ENCODE measurements at places on chromosomes 6 and 20.
A peak's percentile ranks its signal among the peaks of the same experiment; 100 is the strongest.

GRCh38 chr20:53890443-53891305, 179.7 kb downstream of the BCAS1 start:
- peak; percentile 45 for DNase-seq

DNA sequence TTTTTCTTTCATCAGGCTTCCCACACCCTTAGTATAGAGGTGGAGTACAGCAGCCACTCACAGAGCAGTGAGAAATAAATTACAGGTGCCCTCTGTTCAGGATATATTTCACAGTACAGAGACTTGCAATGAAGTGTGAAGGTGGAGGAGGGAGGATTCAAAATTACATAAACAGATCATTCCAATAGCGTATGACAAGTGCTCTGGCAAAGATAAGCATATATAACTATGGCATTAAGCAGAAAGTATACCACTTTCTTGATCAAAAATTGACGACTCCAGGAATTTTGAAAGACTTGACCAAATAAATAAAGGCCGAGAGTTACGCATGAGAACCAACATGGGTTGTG, 108.7 kb downstream of the GPX5 start:
- DNase-seq: no peak

DNA sequence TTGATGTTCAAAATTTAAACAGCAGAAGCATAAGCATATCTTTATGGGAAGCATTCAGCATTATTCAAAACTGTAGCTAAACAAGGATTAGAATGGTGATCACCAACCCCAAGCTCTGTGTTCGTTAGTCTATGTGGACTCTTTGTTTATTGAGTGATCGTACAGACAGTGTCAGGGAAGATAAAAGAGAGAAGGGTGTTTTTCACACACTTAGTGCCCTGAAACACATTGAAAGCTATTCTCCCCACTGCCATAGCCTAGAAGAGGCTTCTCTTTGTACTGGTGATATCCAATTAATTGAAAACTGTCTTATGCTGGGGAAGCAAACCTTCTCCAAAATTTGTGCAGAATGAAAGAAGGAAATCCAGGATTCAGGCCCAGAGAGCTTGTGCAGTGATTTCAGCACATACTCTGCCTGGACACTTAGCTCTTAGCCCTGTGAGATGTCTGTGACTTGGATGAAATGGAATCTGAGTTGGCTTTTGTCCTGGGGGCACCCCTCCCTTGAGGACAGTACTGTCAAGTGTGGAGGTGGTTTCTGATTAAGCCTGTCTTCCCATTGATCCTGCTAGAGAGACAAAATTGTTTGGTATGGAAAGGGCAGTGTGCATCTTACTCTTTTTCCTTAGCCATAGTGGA, 125.7 kb upstream of the MTHFD1L start:
- no peak for DNase-seq

- DNase-seq: no peak
These were observed 419.9 kb downstream of the QKI start for GRCh38 chr6:163834226-163834970.

DNA sequence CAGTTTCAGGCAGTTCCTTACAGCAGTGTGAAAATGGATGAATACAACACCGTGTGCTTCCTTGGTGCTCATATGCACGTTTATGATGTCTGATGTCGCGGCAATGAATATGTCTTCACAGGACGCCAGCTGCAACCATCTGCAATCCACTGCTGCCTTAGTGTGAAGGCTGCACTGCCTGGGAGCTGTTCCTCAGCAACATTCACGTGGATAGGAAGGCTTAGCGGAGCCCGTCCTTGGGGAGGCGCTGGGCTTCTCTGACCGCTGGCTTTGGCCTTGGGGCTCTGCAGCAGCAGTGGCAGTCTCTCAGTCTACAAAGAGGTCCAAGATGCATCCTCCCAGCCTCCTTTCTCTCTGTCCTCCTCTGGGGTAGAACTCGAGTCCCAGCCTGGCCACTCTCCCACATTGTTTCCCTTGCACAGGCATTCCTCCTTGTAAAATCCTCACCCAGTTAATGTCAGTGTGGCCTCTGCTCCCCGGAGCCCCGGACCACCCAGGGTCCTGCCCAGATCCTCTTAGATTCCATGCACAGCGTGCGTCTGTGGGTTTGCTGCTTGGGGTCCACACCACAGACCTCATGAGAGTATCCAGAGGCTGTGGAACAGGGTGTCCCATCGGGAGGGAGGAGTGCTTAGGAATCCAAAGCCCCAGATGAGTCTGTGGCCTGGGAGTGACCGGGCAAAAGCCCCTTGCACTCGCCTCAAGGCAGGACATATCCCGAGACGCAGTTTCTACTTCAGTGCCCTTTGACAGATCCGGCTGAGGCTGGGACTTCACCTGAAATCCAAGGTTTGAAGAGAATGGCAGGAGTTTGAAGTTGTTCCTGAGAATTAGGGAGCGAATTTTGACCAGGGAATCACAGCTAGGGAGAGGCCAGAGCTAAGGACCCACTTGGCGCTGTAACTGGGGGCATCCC, 181.3 kb downstream of the THBS2 start:
- no peak for DNase-seq

DNA sequence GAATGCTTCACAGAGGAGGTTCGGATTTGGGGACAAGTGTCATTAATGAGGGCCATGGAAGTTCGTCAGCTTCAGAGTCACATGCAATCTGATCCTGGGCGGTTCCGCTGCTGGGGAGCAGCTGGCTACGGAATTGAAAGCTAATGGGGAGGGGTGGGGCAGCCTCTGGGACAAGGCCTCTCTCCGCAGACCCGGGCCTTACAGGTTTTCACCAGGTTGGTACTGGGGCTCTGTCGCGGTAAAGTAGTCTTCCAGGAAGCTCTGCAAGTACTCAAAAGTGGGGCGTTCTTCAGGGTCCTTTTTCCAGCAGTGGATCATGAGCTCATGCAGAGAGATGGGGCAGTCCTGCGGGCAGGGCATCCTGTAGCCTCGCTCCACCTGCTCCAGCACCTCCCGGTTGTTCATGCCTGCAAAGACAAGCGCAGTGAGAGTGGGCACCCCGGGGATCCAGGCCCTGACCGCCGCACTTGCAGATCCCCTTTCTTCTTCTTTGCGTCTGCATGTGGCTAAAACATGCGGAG, 55.9 kb upstream of the TRAF3IP2 start:
- DNase-seq: no peak

GRCh38 chr6:106156863-106157262, 70.7 kb downstream of the PRDM1 start:
- DNase-seq: no peak

GRCh38 chr6:37102299-37103168, 67.4 kb upstream of the PIM1 start:
- DNase-seq: peak; percentile 98

GRCh38 chr6:151004383-151005024, 139.0 kb downstream of the MTHFD1L start:
- peak; percentile 96 for DNase-seq

- DNase-seq: peak; percentile 97
These were observed 176.3 kb upstream of the CDYL start for GRCh38 chr6:4599924-4600323.

DNA sequence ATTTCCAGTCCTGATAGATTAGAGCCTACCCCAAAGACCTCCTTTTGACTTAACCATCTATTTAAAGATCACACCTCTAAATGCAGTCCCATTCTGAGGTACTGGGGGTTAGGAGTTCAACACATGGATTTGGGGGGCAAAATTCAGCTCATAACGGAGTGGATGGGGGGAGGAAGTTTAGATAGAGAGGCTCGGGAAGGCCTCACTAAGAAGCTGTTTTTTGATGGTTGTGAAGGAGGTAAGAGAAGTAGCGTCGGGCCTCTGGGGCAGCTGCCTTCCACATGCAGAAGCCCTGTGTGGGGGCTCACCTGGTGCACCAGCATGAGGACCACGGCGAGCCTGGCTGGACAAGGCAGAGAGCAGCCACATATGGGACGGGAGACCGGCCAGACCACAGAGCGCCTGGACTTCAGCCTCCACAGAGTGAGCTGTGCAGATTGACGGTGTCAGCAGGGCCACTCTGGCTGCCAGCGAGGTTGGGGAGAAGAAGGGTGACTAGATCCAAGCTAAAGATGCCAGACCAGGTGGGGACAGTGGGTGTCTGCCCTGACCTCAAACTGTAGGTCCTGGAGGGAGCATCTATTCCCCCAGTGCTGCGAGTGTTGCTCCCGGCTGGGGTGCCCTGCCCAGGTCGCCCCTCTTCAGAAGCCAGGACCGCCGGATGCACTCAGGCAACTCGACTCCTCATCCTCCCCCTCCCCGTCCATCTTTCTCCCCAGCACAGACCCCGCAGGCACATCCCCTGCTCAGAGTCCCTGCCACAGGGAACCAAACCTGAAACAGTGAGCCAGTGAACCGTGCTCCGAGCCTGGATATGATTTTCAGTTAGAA, 5.1 kb upstream of the SYNJ2 start:
- no peak for DNase-seq

DNA sequence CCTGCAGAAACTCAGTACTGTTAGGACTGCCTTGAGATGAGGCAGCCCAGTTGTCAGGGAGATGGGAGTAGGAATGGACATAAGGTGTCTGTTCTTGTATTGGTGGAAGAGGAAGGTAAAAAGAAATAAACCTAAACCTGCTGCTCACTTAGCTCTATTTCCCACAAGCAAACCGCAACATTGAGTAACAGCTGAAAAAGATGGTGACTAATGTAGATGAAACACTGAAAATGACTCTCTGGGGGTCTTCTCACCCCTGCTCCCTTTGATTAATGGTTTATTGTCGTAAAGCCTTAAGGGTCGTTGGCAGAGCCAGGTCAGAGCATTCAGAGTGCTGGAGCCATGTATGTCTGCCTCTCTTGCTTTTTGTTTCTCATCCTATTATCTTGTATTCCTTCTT, 87.5 kb downstream of the FOXO3 start:
- no peak for DNase-seq

GRCh38 chr6:21741221-21742109, 147.9 kb downstream of the SOX4 start:
- DNase-seq: no peak

GRCh38 chr6:38239719-38240451, 399.8 kb downstream of the BTBD9 start:
- DNase-seq: peak; percentile 44

DNA sequence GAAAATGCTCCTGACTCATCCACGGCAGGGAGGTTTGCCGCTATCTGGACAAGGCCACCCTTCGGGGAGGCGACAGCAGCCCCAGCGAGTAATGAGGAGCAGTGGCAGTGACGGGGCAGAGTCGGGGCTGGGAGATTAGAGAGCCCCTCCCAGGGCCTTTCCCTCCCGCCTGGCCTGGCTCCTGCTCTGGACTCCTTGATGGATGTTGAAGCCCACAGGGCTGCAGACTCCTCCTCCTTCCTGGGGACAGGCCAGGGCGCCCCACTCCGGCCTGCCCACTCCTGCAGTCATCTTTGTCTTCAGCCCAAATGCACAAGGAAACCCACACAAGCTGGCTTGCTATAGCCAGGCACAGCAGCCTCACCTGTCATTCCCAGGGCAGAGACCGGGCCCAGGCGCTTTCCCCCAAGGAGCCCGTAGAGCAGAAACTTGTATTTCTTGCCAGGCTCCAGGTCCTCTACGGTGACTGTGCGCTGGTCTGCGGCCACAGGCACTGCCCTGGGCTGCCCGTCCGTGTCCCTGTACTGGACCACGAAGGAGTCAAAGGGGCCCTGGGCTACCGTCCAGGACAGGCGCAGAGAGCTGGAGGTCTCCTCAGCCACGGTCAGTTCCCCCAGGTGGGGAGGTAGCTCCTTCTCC, 7.7 kb downstream of the CYP21A2 start:
- DNase-seq: peak; percentile 9

GRCh38 chr20:4470375-4470774, 251.3 kb upstream of the PRND start:
- peak; percentile 23 for DNase-seq

DNA sequence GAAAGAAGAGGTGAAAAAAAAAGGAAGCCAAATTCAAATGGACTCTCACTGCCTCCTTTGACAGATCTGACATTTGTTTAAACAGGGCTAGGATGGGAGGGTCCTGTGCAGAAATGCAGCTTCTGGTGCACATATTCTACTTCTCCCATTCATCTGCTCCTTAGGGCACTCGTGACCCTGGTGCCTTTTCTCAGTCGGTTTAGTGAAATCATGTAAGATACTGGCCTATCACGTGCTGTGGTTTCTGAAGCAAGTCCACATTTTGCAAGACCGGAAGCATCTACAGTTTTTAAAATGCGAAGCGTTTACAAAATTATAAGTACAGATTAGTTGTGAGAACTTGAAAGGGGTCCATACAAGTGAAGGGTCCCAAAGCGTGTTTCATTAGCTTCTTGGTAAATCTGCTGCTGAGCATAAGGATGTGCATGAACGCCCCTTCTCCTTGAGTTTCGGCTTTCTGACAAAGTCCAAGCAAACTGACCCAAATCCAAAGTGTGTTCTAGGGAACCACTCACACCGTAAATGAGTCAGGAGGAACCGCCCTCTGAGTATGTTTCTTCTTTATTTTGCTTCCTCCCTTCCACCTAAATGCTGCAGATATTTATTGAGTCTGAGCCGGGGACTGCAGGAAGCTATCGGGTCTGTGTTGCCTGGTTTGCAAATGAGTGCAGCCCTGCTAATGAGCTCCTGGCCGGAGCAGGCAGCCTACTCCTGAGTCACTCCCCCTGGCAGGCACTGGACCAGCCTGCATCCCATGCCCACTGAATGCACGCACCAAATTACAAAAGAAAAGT, 323.8 kb upstream of the JARID2 start:
- DNase-seq: no peak

GRCh38 chr6:137323860-137324259, 104.7 kb upstream of the IFNGR1 start:
- DNase-seq: no peak

DNA sequence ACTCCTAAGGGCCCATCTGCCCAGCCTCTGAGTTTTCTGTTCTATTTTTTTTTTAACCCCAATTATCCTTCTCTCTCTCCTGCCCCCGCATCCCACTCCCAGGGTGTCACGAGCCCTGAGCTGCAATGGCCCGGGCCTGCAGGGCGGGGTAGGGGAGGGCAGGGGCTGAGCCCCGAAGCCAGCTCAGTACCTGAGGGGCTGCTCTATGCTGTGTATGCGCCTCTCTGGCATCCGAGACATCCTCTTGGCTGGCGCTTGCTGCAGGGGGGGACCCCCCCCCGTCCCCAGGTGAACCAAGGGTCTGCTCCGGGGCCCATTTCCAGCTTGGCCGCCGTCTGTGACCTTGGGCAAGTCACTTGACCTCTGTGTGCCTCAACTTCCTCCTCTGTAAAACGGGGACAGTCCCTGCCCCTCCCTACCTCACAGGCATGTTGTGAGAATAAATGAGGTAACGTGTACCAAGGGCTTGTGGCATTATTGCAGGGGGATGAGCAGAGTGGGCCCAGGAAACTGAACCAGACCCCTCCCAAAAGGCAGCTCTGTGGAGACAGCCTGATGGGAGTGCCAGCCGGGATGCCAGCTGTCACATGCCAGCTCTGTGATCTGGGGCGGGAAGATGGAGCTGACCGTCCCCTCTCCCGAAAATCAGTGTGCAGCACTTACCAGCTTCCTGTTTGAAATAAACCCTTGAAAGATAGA, 13.0 kb upstream of the MYL9 start:
- DNase-seq: no peak

DNA sequence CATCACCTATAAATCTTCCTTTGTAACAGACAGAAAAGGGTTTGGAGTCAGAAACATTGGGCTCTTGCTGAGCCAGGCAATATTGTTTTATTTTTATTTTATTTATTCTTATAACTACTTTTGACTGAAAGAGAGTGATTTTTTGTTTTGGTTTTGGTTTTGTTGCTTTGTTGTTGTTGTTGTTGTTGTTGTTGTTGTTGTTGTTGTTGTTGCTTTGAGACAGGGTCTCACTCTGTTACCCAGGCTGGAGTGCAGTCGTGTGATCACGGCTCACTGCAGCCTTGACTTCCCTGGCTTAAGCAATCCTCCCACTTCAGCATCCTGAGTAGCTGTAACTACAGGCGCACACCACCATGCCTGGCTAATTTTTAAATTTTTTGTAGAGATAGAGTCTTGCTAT, 15.0 kb upstream of the SLC13A3 start:
- no peak for DNase-seq

- DNase-seq: no peak
These were observed 20.0 kb downstream of the FAM209B start for GRCh38 chr20:56552911-56553629.

All from cardiac fibroblast (primary cell).